ENCODE measurements at places on chromosomes 6 and 20. TPM values are rescaled to one million over a fixed set of nuclear protein-coding genes. Genes with fewer than 3 reads are reported as not detected.

- no peak for DNase-seq
These were observed 47.3 kb downstream of the STAU1 start for GRCh38 chr20:49140834-49141233.

The C6orf58 gene
- total RNA-seq, result not detected

- DNase-seq, result no peak
These were observed 19.1 kb upstream of the NNAT start for GRCh38 chr20:37501940-37502339.

GRCh38 chr20:39492223-39492797 lies 530.2 kb downstream of the DHX35 start:
- no peak for DNase-seq

DNA sequence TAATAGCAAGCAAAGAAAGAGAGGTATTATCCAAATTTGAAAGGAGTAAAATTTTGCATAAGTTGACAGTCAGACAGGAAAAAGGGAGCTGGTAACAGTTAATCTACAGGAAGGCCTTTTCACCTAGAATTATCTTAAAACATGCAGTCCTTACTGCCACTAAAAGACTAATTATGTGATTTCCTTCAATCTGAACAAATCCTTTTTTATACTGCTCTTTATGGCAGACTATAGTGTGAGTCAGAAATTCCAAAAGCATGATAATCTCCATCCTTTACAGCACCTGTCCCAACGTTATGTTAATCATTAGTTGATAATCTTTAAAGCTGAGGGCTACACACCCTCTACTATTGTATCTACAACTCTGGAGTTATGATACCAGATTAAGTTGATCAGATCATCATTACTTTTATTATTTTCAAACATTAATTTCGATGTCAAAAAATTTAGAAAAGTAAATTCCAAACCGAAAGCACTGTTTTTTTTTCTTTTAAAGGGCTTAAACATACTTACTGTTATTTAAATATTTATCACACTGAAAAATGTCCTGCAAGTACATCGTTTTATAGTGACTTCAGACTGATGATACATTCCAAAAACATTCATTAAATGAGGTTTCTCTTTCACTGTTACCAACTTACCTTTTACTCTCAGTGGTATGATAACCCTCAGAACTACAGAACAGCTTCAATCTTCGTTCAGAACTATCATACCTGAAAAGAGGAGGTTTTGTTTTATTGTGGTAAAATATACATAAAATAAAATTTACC lies 33.2 kb upstream of the AKAP7 start:
- no peak for DNase-seq

The SLC17A1 gene
- total RNA-seq, result not detected
